RCC 7860 (cell line): ENCODE measurements at places on chromosomes 6 and 20.

GRCh38 chr20:23095499-23095898 is 9.4 kb upstream of the CD93 start:
- DNase-seq, result no peak

GRCh38 chr6:48404927-48405326 is 293.9 kb upstream of the PTCHD4 start:
- DNase-seq, result no peak

- no peak for DNase-seq
These were observed 144.1 kb upstream of the AKAP12 start for GRCh38 chr6:151095538-151096254.

DNA sequence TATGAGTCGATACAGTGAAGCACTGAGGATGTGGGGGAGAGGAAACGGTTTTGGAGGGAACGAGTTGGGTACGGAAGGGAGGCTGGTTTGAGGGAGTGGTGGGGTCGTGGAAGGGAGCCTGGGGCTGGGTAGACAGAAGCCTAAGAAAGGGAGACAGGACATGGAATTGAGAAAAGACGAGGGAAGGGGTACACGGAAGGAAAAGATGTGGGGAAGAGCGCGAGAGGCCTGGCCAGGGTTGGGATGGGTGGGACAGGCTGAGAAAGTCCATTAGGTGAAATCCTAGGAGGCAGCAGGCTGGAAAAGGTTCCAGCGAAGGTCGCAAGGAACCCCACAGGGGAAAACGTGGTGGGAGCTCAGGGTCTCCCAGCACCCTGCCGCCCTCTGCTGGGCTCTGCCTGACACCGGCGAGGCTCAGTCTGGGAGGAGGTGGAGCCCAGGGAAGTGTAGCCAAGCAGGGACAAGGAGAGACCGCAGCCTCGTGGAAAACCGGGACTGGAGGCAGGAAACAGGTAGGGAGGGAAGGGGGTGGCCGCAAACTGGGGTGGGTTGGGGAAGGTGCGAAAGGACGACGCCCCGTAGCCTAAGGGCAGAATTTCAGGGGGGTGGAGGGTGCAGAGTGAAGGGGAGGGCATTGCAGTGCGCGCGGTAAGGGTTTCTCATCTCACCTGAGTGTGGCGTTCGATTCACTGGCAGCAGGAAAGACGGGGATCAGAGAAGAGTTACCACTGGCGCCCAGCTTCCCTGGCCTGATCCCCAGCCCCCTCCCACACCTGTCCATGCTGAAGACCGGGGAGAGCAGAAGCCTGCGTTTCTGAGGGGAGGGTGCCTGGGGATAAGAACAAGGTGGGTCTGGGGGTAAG is 4.3 kb downstream of the GABBR1 start:
- peak; percentile 6 for DNase-seq

GRCh38 chr20:47334022-47334551 is 22.4 kb downstream of the ZMYND8 start:
- peak; percentile 98 for DNase-seq

DNA sequence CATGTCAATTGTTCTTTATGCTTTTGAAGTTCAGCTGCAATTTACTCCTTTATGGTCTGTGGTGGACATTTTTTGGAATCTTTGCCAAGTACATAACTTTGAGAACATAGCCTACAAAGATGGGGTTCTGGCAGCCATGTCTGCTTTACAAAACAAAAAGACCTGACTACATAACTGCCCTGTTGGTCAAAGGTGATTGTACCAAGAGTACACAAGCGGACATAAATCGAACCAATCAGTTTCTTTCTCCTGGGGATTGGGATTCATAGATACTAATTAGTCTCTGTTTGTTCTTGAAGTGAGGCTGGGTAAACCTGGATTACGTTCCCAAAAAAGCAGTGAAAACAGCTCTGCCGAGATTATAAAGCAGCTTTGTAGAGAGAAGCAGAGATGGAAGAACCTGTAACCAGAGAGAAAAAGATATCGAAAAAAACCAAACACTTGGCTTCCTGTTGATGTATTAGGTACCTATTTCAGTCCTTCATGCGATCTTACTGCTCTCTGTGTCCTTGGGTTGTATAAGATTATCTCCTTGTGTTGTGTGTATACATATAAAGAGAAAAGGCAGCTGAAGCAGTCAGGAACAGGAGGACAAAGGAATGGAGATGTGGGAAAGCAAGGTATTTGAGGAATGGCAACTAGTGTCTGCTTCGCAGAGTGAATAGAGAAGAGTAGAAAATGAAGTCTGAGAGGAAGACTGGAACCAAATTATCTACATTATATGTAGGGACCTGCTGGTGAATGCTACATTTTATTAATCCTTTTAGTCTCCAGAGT is 2.7 kb upstream of the ZFAND3 start:
- DNase-seq, result no peak

DNA sequence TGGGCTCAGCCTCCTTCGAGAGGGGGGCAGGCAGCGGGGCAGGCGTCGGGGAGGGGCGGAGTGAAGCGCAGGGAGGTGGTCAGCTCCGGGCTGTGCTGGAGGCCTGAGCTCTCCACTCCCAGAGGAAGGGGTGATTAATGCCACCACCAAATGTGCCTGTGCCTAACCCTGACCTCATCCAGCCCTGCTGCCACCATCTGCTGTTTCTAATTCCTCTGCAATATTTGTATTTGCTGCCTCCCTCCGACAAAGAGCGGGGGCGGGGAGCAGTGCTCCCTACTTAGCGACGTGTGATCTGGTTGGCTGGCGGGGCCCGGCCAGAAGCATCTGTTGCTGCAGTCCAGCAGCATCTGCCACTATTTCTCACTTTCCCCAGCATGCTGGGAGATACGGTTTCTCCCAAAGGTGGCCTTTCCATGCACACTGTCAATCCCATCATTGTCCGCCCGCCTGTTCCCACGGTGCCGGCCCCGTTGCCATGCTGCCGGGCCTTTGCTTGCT is 47.0 kb downstream of the DLL1 start:
- no peak for DNase-seq

DNA sequence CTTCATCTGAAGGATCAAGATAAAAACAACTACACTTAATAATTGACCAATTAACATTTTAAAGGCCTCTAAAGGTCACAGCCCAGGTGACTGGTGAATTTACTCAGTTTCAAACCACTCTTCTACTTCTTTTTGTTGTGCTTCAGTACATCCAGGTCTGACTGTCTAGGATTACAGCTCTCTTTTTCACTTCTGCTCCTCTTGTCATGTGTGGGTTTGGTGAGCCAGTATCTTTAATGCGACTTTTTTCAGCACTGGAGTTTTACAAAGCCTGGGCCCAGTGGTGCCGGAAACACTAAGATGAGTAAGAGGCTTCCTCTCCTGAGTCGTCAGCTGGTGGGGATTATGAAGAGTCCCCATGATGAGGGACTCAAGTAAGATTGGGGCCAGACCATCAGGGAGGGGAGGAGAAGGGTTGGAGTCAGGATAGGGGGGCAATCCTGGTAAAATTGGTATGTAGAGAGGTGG is 27.0 kb downstream of the HECA start:
- no peak for DNase-seq

GRCh38 chr6:3882866-3883265 is 33.7 kb downstream of the FAM50B start:
- DNase-seq, result no peak

DNA sequence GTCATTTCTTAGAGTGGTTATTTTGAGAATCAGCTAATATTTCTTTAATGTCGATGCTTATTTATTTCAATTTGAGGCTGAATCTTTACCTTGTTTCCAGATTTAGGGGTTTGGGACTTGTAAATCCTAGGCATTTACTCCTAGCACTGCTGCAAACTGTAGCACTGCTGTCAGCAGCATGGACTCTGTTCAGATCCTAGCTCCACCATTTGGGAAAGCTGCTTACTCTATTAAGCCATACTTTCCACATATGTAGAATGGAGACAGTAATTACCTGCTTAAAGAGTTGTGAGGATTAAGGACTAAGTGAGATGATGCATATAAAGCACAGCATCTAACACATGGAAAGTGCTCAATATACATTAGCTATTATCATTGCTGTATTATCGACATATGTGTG is 28.7 kb downstream of the TMEM242 start:
- no peak for DNase-seq

DNA sequence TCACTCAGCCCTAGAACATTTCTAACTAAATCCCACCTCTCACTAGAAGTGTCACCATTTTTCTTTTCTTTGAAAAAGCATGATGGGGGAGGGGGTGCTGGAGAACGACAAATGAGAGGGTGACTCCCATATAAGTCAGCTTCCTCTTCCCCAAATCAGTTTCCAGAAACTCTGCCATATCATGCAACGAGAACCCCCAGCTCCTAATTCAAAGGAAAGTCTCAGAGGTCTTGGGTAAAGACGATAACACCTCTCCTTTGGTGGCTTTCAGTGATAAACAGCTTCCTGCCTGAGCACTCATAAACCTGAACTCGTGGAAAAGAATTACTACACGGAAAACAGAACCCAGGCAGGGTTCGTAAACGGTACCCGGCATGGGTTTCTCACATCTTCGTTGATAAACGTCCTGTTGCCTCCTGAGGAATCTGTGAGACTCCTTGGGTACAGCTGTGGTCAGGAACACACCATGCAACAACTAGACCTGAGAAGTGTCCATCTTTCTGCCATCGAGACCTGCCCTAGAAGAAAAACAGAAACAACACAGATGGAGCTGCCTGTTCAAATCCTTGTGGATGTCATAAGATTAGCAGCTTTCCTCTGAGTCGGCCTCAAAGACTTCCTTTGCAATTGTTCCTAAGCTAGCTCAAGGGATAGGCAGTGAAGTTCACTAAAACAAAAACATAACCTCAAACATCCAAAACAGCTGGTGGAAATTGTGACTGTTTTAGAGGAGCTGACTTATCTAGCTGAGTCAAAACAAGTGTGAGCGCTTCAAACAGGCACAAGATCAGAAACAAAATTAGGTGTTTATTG is 185.8 kb upstream of the PRDM1 start:
- no peak for DNase-seq

DNA sequence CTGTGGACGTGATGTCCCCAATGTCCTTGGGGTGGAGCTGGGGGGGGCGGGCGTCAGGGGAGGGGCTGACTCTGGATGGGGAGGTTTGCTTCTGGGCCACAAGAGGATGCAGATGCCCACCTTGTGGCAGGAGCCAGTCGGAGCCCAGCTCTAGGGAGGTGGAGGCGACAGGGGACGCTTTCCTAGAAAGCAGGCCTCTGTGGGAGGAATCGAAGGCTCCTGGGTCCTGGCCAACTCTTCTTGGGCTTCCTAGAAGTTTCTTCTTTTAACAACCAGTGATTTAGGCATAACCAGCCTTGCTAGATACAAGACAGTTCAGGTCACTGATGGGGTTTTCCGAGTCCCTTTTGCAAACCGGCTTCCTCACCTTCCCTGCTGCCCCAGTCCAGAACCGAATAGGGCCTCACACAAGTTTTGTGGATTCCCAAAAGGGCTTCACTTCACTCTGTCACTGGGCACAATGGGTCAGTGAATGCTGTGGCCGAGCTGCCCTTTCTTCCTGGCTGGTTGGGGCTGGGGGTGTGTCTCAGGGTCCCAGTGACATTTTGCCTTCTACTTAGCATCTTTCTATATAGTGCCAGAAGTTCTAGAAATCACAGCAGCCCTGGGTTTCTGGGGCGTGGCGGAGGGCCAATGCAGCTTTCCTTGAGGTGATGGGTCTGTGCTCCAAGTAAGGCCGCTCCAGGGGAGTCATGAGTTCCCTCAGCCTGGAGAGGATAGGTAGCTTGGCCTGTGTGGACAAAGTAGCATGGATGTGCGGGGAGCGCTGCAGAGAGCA is 78.4 kb upstream of the FOXP4 start:
- no peak for DNase-seq

DNA sequence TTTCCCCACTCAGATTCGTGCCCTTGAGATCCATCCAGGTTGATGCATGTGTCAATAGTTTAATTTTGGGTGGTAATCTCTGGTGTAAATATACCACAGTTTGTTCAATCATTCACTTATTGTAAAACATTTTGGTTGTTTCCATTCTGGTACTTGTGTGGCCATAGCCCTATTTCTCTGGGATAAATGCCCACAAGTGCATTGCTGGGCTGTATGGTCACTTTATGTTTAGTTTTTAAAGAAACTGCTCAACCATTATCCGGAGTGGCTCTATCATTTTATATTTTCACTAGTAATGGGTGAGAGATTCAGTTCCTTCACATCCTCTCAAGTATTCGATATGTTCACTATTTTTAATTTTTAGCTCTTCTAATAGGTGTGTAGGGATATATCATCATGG is 60.7 kb upstream of the RNF24 start:
- DNase-seq, result no peak

DNA sequence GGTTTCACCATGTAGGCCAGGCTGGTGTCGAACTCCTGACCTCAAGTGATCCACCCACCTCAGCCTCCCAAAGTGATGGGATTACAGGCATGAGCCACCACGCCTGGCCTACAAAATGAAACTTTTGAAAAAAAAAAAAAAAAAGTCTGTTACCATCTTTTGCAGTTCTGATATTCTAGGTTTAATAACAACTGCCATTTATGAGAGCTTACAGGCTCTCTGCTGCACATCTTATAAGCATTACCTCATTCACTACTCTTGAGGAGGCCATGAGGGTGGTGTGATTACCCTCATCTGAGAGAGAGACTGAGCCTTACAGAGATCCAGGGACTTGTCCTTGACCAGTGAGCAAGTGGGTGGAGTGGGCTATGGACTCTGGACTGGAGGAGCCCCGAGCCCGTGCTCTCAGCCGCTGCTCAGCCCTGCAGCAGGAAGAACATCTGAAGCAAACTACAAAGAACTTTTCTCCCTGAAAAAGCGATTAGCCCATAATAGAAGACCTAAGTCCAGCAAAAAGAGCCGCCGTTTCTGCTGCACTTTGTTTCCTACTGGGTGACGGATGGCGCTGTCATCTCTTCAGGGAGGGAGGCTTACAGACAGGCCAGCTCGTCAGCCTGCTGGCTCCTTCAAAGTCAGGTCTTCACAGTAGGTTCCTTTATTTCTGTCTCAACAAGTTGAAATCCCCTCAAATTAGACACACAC is 119.8 kb upstream of the AKAP12 start:
- DNase-seq, result no peak

GRCh38 chr20:23122796-23123655 is 36.9 kb upstream of the CD93 start:
- DNase-seq, result no peak
